ENCODE measurements at places on chromosomes 1 and 21. TPM values are rescaled to one million over a fixed set of nuclear protein-coding genes. Genes with fewer than 3 reads are reported as not detected.

Gene C1QB
- not detected for total RNA-seq

Gene POU3F1
- not detected for total RNA-seq

Gene ZNF648
- total RNA-seq: not detected

Gene DHDDS
- total RNA-seq: 70.6 TPM

Gene TMPRSS3
- total RNA-seq: not detected

Gene GBP4
- not detected for total RNA-seq

Gene HCRTR1
- total RNA-seq: not detected

Gene F13B
- not detected for total RNA-seq

Gene KCTD3
- total RNA-seq: 25.7 TPM

Gene LYPLAL1
- 11.4 TPM for total RNA-seq

Gene HIVEP3
- 1.7 TPM for total RNA-seq

Gene RGS13
- not detected for total RNA-seq

Gene CACHD1
- total RNA-seq: 5.6 TPM

Gene SMIM1
- total RNA-seq: not detected

Gene CFAP74
- not detected for total RNA-seq

Gene E2F2
- 1.2 TPM for total RNA-seq

Gene TUFT1
- 20.3 TPM for total RNA-seq

Gene LDLRAP1
- 23.6 TPM for total RNA-seq

Gene MTFR1L
- total RNA-seq: 57.2 TPM

Gene MYOG
- total RNA-seq: not detected

Gene ZNF692
- 17.0 TPM for total RNA-seq

Gene TINAGL1
- total RNA-seq: 4.7 TPM

Gene NTRK1
- not detected for total RNA-seq

Gene DIO1
- total RNA-seq: not detected

Gene NOS1AP
- not detected for total RNA-seq

Gene CRP
- not detected for total RNA-seq

Gene APOBEC4
- not detected for total RNA-seq

Gene TTC34
- total RNA-seq: 0.22 TPM

Gene CNKSR1
- total RNA-seq: not detected

Gene PHC2
- total RNA-seq: 82.2 TPM

Gene TMEM54
- 41.7 TPM for total RNA-seq
